Bronchial smooth muscle cell (primary cell): ENCODE measurements at places on chromosomes 2 and 18. TPM values are rescaled to one million over a fixed set of nuclear protein-coding genes. Genes with fewer than 3 reads are reported as not detected.

HOXD12 gene
- not detected in 2 replicates for total RNA-seq

SLC5A7 gene
- total RNA-seq: not detected in 2 replicates

CNDP1 gene
- total RNA-seq: 0.16 TPM in 1 of 2 replicates, not detected in the other

ERFE gene
- 0.32 and 1.3 TPM in 2 replicates for total RNA-seq

CRYBA2 gene
- total RNA-seq: not detected in 2 replicates

RTP5 gene
- total RNA-seq: not detected in 2 replicates

GPR75 gene
- 0.52 and 0.95 TPM in 2 replicates for total RNA-seq

HOXD9 gene
- not detected in 2 replicates for total RNA-seq

BMPR2 gene
- 14.7 and 15.8 TPM in 2 replicates for total RNA-seq

ATOH8 gene
- 24.6 and 29.5 TPM in 2 replicates for total RNA-seq

UGT1A5 gene
- total RNA-seq: not detected in 2 replicates

RAB10 gene
- 117 and 186 TPM in 2 replicates for total RNA-seq

TTN gene
- total RNA-seq: under 0.01 and 0.47 TPM in 2 replicates

RAX gene
- total RNA-seq: not detected in 2 replicates

DSC2 gene
- under 0.01 and 0.09 TPM in 2 replicates for total RNA-seq

B3GNT7 gene
- total RNA-seq: under 0.01 and 0.09 TPM in 2 replicates

ALK gene
- under 0.01 and 0.16 TPM in 2 replicates for total RNA-seq

ARHGEF33 gene
- 0.43 and 0.47 TPM in 2 replicates for total RNA-seq
